Activated CD8-positive, alpha-beta memory T cell treated with anti-CD3 and anti-CD28 coated beads, Interleukin-2, amount 50 U/mL, for 48 hours (primary cell): ENCODE measurements at places on chromosomes 1 and 21.

DNA sequence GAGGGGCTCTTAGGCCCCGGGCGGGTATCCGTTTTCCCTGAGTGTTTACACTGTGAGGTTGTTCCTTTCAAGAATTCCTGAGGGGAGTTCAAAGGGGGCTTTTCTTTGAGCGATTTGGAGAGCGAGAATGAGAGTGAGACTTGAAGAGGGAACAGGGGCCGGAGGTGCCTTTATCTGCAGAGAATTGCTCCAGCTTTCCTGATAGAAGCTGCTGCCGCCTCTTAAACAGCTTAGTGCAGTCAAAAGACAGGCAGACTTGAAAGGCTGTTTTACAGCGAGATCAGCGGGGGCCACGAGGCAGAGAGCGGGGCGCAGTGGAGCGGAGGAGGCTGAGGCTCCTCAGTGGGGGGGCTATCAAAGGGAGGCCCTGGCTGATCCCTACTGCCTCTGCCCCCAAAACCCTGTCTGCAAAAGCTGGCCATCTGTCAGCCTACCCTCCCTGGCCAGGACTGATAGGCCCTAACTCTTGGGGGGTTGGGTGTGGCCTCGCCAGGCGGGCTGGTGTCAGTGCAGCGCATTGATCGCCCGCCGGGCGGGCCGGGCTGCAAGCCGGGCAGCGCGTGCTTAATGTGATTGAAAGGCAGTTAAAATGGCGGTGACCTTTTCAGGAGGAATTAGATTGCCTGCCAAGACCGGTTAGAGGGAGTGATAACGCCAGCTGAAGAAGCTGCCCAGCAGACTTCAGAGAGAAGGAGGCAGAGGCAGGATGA lies 36.4 kb downstream of the TMEM53 start:
- no peak for DNase-seq

- no peak for DNase-seq
Measured at GRCh38 chr21:23890652-23891051, 1716.6 kb downstream of the MRPL39 start.

DNA sequence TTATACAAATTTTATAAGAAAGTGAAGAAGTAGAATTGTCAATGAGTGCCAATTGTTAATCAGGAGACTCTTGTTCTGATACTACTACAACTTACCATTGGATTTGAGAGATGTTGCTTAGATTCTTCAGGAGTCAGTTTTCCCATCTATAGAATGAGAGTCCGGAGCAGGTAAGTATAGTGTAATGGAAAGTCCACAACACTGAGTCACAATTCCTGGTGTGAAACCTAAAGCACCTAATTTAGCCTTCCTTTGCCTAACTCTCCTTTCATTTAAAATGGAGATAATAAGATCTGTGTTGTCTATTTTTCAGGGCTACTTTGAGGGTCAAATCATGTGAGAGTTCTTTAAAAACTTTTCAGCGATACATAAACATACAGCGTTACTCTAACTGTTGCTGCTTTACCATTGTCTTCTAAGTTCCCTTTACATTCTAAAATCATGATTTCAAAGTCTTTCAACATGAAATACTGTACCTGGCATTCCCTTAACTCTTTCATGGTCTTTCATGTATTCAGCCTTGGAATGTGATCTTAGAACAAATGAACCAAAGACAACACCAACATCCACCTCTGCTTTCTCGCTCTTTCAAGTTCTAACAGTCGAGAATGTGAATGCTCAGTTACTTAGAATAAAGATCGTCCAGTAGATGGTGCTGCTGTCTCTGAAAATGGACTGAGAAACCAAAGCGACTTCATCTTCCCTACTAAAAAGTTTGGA lies 90.9 kb downstream of the SLC30A10 start:
- DNase-seq = no peak

DNA sequence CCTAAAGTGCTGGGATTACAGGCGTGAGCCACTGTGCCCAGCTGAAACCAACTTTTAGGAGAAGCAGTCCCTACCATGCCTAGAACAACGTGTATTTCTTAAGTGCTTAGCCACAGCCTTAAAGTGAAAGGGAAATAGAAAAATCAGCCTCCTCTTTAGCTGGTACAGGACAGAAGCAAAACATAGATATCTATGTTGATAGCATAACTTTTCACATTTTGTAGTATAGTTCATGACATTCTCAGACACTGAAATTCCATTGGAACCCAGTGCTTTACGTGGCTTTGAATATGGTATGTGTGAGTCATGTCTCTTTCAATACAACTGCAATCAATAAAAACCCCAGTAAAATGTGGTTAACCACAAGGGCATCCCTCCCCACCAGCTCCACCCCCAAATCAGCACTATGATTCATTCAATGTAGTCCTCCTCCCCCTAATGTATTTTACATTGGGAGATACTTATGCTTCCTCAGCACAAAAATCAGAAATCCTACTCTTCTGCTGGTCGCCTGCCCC lies 32.1 kb downstream of the TGFB2 start:
- peak; percentile 57 for DNase-seq

GRCh38 chr1:109894823-109895719 lies 15.6 kb upstream of the CSF1 start:
- no peak for DNase-seq

DNA sequence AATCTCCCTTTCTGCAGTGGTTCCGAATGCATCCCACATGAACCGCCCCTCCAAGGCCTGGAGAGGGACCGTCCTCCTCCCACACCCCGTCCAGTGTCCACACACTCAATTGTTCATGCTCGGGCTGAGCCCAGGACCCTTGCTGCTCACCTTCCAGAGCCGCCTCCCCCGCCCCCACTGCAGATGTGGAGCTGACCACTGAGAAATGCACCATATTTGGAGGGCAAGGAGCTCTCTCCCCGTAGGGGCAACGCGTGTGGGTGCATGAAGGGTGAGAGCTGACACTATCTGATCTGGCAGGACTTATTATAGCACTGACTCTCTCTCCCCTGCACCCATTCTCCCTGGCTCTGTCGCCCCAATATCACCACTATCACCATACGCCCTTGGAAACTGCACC lies 4.0 kb upstream of the S100A3 start:
- DNase-seq = no peak

DNA sequence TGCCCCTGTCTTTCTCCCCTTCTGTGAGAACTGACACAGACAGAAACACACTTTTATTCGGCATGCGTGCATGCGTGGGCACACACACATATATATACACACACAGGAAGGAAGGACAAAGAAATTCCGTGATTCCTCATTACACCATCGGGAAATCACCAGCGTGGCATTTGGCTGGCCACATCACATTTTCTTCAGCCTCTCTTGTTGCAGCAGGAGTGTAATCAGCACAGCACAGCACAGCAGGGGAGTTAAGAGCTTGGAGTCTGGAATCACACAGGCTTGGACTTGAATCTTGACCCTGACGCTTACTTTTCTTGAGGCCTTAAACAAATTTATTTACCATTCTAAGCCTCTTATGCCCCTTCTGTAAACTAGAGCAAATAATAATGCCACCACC lies 45.3 kb upstream of the EPHA8 start:
- DNase-seq = no peak

- DNase-seq = peak; percentile 45
Measured at GRCh38 chr1:226875641-226876295, 5.4 kb downstream of the PSEN2 start.

DNA sequence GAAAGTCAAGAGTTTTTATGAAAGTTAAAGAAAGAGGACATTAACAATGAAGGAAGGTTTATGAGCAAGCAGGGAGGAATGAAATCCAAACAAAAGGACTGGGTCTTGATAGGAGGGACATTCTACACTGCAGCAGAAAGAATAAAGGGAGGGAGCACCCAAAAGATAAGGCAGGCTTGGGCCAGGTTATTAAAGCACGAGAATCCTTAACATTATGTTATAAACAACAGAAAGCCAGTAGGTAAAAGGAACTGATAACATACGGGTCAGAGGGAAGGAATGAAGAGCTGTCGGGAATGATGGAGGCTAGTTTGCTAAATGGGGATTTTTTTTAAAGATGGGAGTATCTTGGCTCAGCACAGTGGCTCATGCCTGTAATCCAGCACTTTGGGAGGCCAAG lies 19.4 kb downstream of the LPGAT1 start:
- no peak for DNase-seq

DNA sequence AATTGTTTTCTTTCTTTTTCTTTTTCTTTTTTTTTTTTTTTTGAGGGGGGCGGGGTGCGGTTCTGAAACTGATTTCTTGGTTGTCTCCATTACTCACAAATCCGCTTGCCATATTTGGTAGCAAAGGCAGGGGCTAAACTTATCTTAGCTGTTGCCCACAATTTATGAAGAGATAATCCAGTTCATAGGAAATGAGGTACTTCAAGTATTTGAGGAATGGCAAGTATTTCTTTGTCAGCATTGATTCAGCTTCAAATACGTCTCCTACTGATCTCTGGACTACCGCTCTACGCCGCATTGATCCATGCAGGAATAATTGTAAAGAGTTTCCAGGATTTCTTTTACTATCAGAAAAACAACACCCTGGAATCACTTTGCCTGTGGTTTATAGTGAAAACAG lies 289.2 kb upstream of the DPYD start:
- DNase-seq = no peak

- no peak for DNase-seq
Measured at GRCh38 chr1:175363031-175363430, 170.5 kb upstream of the KIAA0040 start.

GRCh38 chr1:153490272-153491051 lies 30.0 kb upstream of the S100A7 start:
- DNase-seq = no peak

GRCh38 chr1:233909195-233909594 lies 4.7 kb downstream of the SLC35F3 start:
- DNase-seq = no peak

- no peak for DNase-seq
Measured at GRCh38 chr1:111998332-111998731, 8.9 kb upstream of the KCND3 start.

DNA sequence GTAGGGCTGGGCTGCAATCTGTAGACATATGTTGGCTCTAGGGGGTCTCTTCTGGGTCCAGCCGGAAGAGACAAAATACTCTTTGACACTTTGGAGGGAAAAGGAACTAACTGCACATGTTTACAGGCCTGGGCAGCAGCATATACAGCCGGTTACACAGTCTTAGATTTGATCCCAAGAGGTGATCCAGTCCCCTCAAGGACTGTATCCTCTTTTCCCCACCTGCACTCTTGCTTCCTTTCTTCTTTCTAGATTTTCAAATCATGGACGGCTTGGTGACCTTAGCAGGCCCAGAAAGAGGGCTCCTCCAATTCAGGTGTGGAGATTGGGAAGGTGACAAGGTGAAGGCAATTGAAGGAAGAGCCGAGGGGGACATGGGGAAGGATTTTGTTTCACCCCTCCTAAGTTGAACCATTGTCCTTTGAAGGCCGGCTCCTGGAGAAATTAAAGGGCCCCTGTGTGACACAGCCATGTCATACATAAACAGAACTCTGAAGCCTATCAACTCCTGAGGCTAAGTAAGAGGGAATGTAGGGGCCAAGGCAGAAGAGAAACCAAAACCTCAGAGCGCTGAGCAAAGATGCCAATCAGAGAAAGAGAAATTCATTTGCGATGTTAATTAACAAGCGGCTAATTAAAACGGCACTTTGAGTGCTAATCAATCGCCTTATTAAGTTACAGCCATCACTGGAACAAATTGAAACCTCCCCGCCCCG lies 5.9 kb upstream of the BARHL2 start:
- no peak for DNase-seq

GRCh38 chr1:166066107-166066506 lies 100.7 kb downstream of the FAM78B start:
- DNase-seq = no peak

- no peak for DNase-seq
Measured at GRCh38 chr1:209823143-209824041, 4.4 kb upstream of the UTP25 start.

GRCh38 chr1:199109160-199109559 lies 470.3 kb downstream of the PTPRC start:
- no peak for DNase-seq

DNA sequence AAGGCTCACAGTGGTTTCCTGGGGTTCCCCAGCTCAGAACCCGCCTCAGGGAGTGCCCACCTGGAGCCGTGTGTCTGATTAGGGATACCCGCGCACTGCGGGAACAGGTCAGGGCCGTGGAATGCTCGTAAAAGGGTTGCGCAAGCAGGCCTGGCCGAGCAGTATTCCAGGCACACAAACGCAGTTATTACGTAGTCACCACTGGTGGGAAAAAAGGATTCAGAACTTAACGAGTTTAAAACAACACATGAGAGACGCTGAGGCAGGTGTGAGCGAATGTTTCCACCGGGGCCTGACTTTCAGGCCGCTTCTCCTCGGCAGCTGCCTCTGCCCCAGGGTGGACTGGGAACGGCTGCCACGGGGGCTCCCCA lies 18.2 kb downstream of the PLCH2 start:
- no peak for DNase-seq

- DNase-seq = no peak
Measured at GRCh38 chr1:92430030-92430429, 56.7 kb downstream of the GFI1 start.
